ENCODE measurements at places on chromosomes 2 and 18. TPM values are rescaled to one million over a fixed set of nuclear protein-coding genes. Genes with fewer than 3 reads are reported as not detected.

NEU2 gene
- total RNA-seq: not detected

CD28 gene
- total RNA-seq: 0.82 TPM

CHRNG gene
- total RNA-seq: not detected

UGT1A5 gene
- not detected for total RNA-seq

FNDC4 gene
- total RNA-seq: 6.8 TPM

BZW1 gene
- 111 TPM for total RNA-seq

LAMA1 gene
- 1.4 TPM for total RNA-seq

DNA sequence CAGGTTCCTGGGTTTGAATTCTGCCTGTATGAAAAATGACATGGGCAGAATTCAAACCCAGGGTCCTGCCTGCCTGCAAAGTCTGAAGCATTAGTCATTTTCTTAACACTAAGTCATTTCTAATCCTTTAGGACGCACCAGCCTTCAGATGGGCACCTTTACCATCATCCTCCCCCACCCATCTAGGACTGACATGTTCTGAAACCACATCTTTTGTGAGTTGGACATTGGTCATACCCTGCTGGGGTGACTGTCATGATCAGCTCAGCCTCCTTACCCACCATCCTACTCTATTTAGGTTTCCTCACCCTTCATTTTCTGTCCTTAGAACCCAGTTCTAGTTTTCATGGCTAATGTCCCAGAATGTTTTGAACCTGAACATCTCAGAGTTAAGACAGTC is 104.9 kb downstream of the TRIB2 start:
- DNase-seq: no peak

DNA sequence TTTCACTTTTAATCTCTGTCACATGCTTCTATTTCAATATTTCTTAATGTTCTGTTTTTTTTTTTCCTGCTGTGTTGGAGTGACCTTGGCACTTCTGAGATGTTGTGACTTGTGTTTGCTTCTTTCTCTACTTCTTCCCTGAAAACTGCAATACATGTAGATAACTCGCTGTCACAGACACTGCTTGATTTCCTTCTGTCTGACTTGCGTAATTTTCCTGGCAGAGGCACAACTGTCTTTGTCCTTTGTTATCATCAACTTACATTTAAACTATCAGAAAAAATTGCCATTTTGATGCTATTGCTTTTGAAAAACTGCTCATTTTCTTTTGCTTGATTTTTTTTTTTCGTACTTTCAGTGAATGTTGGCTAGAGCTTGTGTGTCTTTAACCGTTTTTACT is 69.0 kb downstream of the BABAM2 start:
- peak; percentile 79 for DNase-seq

- peak; percentile 49 for DNase-seq
Observed at GRCh38 chr2:28435814-28436351, 43.2 kb downstream of the FOSL2 start.

- no peak for DNase-seq
Observed at GRCh38 chr2:7826656-7827055, 855.2 kb upstream of the ID2 start.

GRCh38 chr2:119119076-119119785 is 39.3 kb downstream of the C1QL2 start:
- no peak for DNase-seq

- DNase-seq: peak; percentile 40
Observed at GRCh38 chr2:176121190-176122051, 1.1 kb upstream of the HOXD9 start.

DNA sequence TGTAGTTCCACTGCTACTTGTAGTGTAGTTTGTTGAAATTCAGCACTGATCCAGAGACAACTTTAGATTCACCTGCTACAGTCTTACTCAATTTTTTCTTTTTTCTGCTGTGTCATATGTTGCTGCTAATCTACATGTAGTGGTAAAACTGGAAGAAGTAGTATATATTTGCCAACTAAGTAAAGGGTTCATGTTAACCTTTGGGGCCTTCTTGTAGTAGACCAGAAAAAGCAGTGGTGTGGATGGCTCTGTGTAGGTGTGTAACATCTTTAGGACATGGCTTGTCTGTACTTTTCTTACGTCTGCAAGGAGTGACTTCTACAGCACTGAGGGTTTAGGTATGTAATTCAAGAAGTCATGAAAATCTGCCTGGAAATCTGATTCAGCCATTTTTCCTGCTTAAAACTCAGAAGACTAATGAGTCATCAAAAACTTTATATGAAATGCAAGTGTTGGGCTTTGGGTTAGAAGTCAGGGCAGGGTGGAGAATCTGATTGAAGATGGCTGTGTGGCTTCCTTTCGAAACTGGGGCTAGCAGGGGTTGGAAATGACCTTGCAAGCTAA is 8.4 kb downstream of the PTPRM start:
- no peak for DNase-seq
